ENCODE measurements at places on chromosomes 16 and 17. TPM values are rescaled to one million over a fixed set of nuclear protein-coding genes. Genes with fewer than 3 reads are reported as not detected.
A peak's percentile ranks its signal among the peaks of the same experiment; 100 is the strongest.

The GJC1 gene
- 6.7 TPM for total RNA-seq

GRCh38 chr17:15516150-15516549 is 47.1 kb downstream of the TVP23C start:
- DNase-seq, result peak; percentile 87

GRCh38 chr17:57552114-57552624 is 192.9 kb downstream of the CCDC182 start:
- DNase-seq, result peak; percentile 18

DNA sequence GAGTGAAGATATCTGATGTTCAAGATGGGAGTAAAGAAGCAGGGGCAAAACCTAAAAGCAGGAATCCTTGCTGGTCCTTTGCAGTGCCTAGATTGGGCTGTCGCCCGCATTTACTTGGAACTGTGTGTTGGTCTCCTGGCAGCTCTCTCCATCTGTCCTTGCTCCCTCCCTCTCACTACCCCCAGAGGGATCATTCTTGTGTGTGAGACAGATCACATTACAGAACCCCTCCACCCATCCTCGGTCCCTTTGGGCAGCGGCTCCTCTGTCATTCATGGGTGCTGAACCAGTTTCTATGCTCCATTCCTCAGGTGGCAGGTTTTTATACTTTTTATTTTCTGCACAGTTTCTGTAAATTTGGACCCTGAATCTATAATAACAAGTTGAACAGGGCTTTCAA is 99.4 kb upstream of the MYOCD start:
- DNase-seq, result no peak

DNA sequence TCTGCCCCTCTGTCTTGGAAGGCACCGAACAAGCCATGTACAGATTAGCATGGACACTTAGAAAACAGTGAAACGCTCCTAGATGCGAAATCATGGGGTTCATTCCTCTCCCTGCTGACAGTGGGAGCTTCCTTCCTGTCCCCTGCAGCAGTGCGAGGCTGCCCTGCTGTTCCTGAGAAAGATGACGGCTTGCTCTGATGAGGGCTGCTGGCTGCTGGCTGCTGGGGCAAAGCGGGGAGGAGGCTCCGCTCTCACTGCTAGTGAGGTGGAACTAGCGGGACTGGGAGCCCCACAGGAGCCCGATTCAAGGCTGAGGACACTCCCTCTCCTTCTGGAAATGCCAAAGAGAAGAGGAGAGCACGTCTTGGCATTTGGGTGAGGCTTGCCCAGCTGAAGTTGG is 25.9 kb upstream of the CACNG4 start:
- no peak for DNase-seq

- DNase-seq, result no peak
Observed at GRCh38 chr17:56545106-56545505, 48.4 kb upstream of the NOG start.

Data from dermis microvascular lymphatic vessel endothelial cell (primary cell).